ENCODE measurements at places on chromosomes 4 and X.

- DNase-seq, result no peak
Measured at GRCh38 chr4:8260656-8261111, 8.9 kb upstream of the HTRA3 start.

- no peak for DNase-seq
Measured at GRCh38 chr4:188624370-188624769, 485.1 kb downstream of the TRIML1 start.

DNA sequence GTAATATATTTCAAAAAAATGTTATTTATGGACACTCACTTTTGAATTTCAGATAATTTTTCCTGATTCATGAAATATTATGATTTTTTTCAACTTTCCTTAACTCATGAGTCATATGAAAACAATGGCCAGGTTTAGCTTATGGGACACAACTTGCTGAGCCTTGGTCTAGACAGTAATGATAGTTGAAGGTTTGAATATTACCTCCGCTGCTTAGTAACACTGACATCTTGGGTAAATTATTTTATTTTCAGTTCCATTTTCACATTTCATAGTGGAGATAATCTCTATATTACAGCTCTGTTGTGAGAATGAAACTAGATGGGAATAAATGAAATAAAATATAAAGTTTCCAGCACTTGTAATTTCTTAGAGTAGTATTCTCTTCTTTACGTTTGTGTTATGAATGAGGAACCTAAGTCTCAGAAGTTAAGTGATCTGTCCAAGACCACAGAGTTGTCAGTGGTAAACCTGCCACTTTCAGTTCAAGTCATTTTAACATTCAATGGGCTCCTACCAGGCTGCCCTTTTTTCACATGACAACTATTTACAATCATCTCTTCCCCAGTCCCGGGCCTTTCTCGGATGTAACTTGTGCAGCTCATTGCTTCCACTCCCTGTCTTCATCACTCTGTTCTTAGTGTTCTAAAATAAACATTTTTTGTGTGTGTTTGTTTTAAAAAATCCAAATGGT is 46.8 kb upstream of the GC start:
- no peak for DNase-seq

DNA sequence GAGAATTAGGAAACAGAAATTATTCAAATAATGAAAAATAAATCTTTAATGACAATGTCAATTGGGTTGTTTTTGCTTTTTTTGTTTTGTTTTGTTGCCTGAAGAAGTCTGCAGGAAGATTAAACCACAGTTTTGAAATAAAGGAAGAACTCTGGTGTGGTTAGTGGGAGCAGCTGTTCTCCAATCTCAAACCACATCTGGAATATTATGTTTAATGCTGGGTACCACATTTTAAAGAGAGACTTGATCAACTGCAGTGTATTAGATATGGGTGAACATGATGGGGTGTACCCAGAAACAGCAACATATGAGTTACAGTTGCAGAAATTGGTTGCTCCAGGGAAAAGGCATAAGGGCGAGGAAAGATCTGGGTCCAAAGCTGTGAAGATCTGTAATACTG is 171.2 kb upstream of the RPL34 start:
- DNase-seq, result no peak

GRCh38 chr4:120540625-120541024 is 381.9 kb downstream of the PRDM5 start:
- no peak for DNase-seq

DNA sequence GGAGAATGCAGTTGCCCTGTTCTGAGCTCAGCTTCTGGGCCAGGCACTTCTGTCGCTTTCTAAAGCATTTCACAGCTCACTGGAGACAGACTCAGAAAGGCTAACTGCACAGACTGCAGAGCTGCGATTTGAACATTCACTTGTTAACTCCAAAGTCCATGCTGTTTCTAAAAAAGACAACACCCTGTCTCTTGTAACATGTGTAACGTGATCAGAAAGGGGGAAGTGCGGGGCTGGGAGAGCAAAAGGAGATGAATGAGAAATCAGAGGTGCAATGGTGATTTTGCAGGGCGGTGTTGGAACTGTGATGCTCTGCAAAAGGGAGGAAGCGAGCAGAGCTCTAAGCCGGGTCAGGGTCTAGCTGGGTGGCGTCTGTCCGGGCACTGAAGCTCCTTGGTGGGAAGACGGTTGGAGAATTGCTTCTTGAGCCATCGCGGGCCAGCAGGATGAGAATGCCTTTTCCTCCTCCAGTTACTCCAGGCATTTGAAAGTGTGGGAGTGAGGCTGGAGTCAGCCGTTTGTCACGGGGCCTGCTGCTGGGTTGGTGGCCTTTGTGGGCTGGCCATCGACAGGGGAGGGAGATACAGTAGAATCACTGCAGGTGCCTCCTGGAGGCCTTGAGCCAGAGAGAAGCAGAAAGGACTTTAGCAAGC is 20.3 kb downstream of the TBC1D14 start:
- DNase-seq, result no peak

GRCh38 chr4:72791054-72791453 is 222.0 kb upstream of the ADAMTS3 start:
- no peak for DNase-seq

GRCh38 chr4:111066887-111067286 is 444.0 kb upstream of the PITX2 start:
- no peak for DNase-seq

DNA sequence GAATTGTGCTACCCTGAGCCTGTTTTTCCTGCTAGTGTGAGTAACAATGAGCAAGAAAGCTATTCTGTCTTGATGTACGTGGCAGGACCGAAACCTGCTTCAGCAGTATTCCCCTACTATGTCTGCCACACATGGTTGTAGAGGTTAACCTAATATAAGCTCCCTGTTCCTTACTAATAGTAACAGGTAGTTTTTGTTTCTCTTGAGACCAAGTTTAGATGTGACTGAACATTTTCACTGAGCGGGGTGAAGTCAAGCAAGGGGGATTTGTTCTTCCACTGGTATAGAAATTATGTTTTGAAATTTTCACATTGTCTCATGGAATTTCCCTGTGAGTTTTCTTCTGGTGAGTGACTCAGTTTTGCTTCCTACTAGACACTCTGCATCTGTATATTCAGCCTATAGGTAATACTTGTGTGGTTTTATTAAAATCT is 37.3 kb downstream of the RRAGB start:
- no peak for DNase-seq

- DNase-seq, result no peak
Measured at GRCh38 chr4:162523171-162523570, 359.4 kb upstream of the FSTL5 start.

DNA sequence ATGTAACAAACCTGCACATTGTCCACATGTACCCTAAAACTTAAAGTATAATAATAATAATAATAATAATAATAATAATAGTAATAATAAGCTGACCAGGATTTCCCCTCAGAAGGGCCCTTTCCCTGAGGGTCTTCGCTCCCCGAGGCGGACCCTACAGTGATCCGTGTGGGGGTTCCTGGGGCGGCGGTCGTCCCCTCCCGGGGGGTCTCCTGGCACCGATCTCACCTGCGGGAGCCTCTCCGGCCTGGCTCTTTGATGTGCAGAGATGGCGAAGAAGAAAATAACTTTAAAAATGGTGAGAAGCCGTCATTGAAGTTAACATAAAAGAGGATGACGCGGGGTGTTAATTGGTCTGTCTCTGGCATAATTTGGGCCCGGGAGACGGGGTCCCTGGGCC is 48.2 kb upstream of the PPP2R3B start:
- no peak for DNase-seq

DNA sequence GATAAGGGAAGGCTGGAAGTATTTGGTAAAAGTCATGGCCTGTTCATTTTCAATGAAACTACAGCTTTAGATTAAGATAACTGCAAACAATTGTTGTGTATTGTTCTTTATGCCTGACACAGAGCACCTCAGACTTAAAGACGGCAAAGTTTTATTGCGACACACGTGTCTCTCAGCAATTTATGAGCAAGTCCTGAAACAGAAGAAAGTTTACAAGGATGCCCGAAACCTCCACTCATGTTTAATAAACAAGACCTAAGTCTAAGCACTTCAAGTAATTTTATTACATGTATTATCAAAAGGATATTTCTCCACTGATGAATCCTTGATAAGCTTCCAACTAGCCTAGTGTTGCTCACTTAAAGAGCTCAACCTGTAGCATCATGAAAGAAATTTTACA is 51.0 kb downstream of the DHX15 start:
- DNase-seq, result no peak

DNA sequence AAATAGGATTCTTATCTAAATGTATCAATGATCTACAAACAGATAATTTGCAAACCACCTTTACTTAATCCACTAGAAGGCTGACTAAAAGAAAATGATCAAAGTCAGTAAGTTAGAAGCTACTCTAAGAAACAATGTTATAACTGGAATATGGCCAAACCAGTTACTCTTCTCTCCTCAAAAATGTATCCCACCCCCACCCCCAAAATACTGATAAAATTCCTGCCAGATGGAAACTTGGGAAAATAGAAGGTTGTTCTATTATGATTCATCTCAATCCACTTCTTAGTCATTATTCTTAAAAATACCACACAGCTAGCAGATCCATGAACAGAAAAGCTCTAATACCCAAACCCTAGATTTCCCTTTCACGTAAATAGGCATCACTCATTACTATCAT is 206.4 kb downstream of the KLHL13 start:
- no peak for DNase-seq

DNA sequence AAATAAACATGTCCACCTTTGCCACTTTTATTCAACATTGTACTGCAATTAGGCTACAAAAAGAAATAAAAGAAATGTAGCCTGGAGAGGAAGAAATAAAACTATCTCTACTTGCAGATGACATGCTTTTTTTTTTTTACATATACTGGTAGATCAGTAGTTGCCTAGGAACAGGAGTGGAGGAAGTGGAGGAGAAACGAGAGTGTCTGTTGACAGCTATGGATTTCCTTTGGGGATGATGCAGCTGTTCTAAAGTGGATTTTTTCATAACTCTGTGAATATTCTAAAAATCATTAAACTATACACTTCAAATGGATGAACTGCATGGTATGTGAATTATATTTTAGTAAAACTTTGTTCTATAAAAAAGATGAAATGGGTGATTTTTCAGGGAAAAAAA is 116.4 kb downstream of the ANAPC4 start:
- DNase-seq, result no peak

DNA sequence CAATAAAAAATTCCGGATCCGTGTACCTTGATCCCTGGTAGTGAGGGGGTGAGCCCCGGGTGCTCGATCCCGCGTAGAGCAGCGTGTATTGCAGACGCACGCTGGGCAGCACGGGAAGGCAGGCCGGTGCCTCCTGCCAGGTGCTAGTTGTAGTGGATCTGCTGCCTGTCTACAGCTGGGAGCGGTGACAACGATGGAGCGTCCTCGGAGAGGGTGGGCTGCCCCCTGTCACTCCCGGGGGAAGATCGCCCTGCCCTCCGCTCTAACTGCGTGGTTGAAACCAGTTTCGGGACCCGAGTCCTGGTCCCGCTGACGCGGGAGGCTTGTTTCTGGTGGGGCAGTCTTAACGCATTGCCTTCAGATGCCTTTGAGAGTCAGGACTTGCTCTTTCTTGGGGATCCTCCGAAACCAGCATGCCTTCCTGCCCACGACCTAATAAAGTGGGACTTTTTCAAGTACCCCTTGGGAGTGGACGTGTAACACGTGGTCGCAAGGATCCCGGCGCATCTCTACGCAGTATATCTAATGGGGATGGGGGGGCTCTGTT is 2.7 kb upstream of the NKX6-1 start:
- DNase-seq, result no peak

- DNase-seq, result no peak
Measured at GRCh38 chrX:69117876-69118526, 47.3 kb downstream of the PJA1 start.

- no peak for DNase-seq
Measured at GRCh38 chrX:139831675-139832456, 101.0 kb downstream of the ATP11C start.

- DNase-seq, result no peak
Measured at GRCh38 chr4:6107114-6107791, 89.0 kb upstream of the C4orf50 start.

DNA sequence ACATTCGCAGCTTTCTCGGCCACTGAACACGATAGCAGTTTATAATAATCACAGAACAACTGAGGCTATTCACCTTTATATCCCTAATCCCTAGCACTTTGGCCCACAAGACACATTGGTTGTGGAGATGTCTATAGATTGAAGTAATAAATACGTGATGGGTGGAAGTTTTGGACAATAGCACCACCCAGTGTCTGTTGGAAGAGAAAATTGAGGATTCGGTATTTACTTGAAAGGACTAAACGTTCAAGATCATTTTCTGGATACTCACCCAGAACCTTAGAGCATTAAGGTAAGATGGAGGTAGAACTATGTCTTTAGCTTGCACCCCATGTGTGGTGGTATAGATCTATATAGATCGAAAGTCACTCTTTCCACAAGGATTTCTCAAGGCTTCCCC is 787 bp upstream of the TMSB15A start:
- no peak for DNase-seq

DNA sequence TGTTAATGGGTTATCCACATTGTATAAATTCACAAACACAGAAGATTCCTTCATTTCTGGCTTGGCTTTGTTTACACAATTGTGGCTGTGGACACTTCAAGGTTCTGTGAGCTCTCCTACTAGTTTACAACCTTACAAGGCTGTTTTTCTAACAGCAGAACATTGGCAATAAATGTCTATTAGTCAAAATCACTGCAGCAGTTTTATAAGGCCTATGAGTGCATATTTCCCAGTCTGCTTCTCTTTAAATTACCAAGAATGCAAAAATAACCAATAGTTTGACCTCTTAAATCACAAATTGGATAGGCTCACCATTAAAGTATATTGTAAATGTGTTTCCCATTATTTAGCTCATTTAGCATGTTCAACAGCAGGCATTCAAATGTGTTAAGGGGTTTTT is 239.2 kb downstream of the DKK2 start:
- no peak for DNase-seq

- DNase-seq, result no peak
Measured at GRCh38 chr4:80086296-80086695, 13.3 kb upstream of the ANTXR2 start.

DNA sequence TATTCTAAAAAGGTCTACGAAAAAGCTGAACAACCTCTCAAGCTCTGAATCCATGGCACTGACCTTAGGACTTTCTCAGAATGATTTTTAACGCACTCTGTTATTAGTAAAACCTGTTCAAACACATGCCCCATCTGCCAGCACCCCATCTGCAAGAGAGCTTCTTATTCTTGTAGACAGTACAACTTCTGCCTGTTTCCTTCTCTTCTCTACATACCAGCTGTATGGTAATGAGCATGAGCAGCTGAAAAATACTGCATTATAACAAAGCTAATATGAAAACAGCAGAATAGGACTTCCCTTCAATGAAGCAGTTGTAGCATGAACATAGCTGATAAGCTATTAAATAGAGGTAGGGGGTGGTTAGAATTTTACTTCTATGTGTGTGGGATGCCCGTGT is 167.9 kb downstream of the FBXW7 start:
- no peak for DNase-seq
